ENCODE measurements at places on chromosomes 4 and X.

- DNase-seq, result no peak
Measured at GRCh38 chrX:19789782-19790181, 97.6 kb downstream of the SH3KBP1 start.

DNA sequence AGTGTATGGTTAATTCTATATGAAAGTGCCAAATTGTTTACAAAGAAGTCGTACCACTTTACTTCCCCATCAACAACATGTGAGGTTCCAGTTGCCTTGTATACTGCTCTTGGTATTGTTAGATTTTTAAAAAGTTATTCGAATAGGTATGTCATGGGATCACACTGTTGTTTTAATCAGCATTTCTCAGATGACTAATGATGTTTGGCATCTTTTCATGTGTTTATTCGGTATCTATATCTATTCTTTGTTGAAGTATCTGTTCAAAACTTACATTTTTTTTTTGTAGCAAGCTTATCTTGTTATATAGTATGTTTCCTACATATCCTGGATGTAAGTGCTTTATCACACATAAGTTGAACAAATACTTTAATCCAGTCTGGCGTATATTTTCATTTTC is 99.4 kb upstream of the MAB21L2 start:
- no peak for DNase-seq

DNA sequence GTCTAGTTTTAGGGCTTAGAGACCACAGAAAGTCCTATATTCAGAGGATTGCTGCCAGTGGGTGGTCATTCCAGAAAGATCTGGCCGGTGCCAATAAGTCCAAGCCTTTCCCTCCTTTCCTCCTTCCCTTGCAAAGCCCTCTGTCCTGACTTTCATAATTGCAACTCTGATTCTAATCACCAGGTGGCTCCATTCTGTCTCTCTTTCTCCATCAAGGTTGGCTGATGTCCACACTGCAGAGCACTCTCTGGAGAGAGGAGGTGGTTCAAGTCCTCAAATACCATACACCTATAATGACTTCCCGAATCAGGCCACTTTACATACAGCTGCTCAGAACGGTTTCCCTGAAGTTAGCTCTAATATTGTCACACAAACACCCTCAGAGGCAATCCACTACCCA is 22.4 kb upstream of the ARMCX4 start:
- DNase-seq, result no peak

GRCh38 chrX:72685018-72685417 is 29.1 kb downstream of the PHKA1 start:
- no peak for DNase-seq

- no peak for DNase-seq
Measured at GRCh38 chr4:140903522-140904475, 147.6 kb upstream of the TBC1D9 start.

DNA sequence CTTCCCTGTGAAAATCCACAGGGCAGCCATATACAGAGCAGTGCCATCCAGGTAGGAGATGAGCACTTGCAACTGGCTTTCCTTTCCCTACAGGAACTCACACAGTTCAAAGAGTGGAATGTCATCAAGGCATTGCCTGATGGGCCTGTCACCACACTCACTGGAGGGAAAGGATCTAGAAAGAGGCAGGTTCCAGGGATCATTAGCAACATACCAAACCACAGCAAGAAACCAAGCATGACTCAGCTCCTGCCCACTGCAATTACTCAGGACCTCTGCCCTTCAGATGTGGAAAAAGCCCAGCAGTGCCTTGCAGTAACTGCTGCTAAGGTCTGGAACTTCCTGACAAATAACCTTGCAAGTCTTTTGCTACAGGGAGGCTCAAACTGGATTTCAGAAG is 101.2 kb downstream of the ZNF674 start:
- DNase-seq, result no peak

GRCh38 chr4:5553801-5554200 is 154.6 kb downstream of the EVC2 start:
- no peak for DNase-seq

GRCh38 chr4:184102488-184102887 is 115.2 kb downstream of the ENPP6 start:
- DNase-seq, result no peak

DNA sequence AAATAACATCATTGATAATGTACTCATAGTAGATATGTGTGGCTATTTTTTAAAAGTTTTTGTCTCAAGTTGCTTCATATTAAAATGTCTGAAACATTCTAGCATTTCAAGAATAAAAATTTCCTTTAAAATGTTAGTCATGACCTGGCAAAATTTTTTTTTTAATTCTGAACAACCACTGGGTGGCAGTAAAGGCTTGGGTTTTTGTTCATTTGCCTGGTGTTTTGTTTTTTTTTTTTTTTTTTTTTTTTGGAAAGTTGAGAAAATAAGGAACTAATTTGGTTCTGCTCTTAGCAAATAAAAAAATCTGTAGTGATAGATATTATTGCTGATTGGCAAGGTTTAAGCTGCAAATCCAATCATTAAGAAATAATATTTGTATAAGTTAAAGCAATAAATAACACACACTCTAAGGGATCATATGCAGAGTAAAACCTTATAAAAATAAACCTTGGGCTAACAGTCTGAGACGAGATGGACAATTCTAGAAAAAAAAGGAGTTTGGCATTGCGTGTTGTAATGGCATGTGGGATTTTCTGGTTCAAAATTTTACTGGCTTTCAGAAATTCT is 81.4 kb downstream of the CEP44 start:
- no peak for DNase-seq

GRCh38 chrX:113726009-113726408 is 857.9 kb upstream of the HTR2C start:
- no peak for DNase-seq

DNA sequence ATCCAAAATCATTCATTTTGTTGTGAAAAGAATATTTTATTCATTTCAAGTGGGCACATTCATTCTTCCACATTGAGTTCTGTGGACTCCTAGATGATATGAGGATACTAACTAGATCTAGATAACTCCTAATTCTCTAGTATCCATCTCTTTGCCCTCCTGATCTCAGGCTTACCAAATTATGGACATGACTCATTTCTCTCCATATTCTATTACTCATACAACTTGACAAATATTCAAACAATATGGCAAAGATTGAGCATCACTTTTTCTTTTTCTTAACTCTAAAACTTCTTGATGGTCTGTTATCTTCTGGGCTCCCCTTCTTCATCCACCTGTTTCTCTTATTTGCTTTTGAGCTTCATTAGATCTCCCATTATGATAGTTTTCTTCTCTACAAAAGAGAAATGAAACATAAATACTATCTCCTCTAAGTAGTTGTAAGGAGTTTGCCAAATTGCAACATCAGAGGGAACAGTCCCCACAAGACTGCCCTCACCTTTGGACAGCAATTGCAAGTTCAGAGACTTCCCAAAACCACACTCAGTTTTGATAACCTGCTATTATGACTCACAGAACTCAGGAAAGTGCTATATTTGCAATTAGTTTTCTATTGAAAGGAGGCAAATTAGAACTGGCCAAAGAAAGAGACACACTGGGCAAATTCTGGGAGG is 422.9 kb downstream of the SPRY1 start:
- no peak for DNase-seq

DNA sequence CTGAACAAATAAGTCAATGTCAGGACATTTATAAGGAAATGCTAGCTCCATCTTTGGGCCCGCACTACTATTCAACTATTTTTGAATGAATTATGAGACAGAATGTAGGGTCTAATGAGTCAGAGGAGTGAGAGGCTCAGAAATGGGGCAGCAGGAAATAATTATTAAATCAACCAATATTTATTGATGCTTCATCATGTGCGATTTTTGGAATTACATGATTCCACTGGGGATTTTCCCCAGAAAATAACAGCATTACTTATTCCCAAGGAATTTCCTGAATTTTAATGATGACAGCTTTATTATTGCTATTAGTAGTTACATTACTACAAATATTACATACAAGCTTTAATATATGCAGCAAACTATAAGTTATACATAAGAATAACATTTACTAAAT is 49.3 kb upstream of the PHF8 start:
- DNase-seq, result no peak

DNA sequence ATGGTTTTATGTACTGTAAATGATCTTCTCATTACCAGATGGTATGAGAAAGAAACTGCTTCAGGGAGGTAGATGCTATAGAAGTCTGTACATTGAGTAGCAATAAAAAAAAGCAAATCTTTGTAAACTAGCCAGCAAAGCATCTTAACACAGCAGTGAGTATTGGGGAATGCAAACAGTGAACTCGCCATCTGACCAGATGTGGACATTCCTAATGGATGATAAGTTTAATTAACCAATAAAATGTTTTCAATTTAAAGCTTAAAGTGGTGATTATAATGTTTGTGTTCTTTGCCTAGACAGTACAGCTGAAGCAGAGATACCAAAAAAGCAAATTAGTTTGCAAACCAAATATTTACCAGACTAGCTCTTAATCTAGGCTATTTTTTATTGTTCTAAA is 1144.2 kb downstream of the FAT4 start:
- DNase-seq, result no peak

DNA sequence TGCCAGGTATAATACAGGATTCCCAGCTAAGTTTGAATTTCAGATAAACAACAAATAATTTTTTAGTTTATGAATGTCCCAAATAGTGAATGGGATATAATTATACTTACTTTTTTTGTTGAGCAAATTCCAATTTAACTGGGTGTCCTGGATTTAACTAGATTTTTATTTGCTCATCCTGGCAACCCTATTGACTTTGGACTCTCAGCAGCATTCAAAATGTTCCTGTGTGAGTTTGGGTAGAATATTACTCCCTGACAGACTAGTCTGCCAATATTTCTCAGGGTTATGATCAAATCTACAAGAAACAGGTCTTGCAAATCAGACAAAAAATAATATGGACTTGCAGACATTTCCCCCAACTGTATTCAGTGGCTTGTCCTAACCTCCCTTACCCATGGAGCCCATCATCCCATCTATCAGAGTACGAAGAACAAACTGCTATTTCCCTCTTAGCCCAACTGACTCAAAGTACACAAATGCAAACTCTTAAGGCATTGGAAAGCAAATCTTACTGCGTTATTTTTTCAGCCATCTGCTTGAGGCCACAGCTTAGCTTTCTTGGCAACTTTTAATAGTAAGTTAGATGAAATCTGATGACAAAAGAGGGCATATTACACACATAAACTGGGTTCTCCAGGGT is 20.7 kb downstream of the SETD7 start:
- DNase-seq, result no peak

DNA sequence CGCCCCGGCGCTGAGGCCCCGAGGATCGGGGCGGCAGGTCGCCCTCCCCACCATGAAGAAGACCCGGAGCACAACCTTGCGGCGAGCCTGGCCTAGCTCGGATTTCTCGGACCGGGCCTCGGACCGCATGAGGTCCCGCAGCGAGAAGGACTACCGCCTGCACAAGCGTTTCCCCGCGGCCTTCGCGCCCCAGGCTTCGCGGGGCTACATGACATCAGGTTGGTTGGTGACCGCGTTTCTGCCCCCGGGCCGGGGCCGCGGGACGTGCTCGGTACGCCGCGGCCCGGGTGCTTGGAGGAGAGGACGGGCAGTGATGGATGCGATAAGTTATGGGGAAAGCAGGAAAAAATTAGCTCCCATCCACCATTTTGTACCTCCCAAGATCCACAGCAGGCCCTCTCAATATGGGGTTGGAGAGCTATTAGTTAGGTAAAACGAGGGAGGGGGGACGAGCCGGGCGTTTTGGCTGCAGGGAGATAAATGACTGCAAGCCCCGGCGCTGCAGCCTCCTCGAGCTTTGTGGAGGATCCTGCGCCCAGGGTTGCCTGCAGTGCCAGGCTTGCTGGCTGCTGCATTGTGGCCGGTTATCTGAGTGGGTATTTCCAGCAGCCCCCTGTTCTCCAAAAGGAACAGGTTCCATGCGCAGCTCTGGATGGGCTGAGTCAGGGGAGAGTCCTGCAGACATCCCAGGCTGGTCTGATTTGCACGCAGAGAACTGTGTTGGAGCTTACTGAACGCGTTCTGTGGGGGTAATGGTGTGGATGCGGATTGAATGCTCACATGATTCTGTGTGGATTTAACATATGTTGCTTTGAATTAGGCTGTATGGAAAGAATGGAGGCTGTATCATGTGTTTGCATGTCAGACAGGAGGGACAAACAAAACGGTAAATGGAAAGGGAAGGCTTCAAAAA is 1.9 kb downstream of the STOX2 start:
- peak; percentile 73 for DNase-seq

GRCh38 chr4:34723605-34724004 is 1520.7 kb downstream of the ARAP2 start:
- DNase-seq, result no peak

- DNase-seq, result no peak
Measured at GRCh38 chr4:113687067-113687718, 74.3 kb downstream of the CAMK2D start.

- no peak for DNase-seq
Measured at GRCh38 chrX:133590703-133591505, 175.6 kb upstream of the GPC4 start.

GRCh38 chr4:140790171-140790570 is 34.0 kb upstream of the TBC1D9 start:
- DNase-seq, result no peak

DNA sequence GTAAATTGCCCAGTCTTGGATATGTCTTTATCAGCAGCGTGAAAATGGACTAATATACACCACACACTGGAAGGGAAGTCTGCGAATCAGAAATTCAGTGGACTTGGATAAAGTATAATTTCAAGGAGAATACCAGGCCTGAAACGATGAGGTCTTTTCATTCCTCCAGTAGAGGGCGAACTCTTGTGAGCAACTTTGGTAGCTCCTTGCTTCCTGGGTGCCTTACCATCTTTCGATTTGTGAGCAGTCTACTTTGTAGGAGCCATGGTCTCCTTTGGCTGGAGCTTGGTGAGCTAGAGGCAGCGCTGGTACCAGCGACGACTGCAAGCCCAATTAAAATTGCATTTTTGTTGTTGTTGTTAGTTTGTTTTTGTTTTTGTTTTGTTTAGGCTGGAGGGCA is 791.9 kb downstream of the FAT4 start:
- DNase-seq, result no peak

DNA sequence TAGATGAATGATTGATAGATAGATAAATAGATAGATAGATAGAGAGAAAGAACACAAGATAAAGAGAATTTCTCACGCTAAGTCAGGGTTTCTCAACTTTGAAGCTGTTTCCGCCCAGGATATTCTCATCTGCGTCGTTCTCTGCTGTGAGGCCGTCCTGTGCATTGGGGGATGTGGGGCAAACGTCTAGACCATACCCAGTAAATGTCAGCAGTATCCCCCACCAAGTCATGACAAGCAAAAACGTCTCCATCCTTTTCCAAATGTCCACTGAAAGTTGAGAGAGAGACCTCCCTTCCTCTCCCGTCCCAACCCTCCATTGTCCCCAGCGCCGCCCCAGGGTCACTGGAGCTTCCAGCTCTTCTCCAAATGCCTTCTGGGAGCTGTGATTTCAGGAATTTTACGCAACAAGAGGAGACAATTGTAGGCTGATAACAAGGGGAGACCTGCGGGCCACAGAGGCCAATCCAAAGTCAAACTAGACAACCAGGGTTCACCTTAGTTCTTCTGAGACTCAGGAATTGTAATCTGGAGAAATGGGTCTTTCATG is 8.9 kb upstream of the CRLF2 start:
- no peak for DNase-seq

DNA sequence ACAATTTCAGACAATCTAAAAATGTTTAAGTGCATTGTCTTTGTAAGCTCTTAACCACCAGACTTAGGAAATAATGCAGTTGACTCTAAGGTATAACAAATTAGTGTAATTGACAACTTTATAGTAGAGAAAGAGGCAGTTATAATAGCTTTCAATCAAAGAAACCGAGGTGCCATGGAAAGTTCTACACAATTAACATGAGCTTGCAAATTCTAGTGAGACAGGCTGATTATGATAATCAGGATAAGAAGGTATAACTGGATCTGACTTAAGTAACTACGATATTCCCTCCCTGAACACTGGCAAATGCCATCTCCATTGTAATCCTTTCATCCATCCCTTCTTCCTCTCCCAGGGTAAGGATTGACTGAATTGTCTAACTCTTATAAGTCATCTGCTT is 11.4 kb upstream of the KLHL5 start:
- no peak for DNase-seq

All from amygdala (tissue), 56 donors.